ENCODE measurements at places on chromosomes 13 and 19. TPM values are rescaled to one million over a fixed set of nuclear protein-coding genes. Genes with fewer than 3 reads are reported as not detected.

DNA sequence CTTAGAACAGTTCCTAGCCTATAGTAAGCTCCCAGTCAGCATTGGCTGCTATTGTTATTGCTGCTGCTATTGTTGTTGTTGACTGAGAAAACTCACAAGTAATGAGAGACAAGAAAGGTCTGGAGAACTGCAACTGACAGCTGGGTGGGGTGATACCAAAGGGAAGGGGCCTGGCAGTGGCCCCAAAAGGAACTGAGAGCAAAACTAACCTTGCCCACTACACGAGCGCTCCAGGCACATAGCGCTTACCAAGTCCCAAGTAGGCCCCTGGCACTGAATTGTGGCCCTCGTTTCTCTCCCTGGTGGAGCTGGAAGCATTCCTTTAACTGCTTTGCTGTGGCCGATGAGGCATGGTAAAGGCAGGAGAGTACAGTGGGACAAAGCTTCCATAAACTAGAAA is 59.7 kb downstream of the KCTD12 start:
- no peaks in the 10 kb centered on the region for H3K36me3 ChIP-seq
- H3K4me1 ChIP-seq, result peaks cover 3% of the 10 kb centered on the region
- no peak overlapping the region for H3K4me3 ChIP-seq
- no peak for DNase-seq

DNA sequence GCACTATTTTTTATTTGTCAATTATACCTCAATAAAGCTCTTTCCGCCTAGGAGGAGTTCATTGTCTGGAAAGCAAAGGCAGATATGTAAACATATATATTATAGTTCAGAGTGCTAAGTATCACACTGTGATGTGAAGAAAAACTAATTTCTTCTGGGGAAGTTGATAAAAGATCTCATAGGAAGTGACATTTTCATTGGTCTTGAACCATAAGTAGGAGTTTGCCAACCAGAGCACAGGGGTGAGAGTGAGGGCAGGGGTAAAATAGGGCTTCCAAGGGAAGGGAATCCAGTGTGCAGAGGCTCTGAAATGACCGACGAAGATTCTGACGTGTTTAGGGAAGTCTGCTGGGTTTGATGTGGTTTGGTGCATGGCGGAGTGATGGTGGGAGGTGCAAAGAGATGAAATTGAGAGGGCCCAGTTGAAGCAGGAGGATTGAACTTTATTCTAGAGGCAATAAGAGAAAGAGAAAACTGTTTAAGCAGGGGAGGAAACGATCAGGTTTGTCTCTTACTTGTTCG is 780 bp upstream of the GTF2F2 start:
- H3K36me3 ChIP-seq, result peaks cover 2% of the 10 kb centered on the region
- H3K4me1 ChIP-seq, result peaks cover 7% of the 10 kb centered on the region
- no peak overlapping the region for H3K27ac ChIP-seq
- no peak overlapping the region for H3K4me3 ChIP-seq
- no peaks in the 10 kb centered on the region for H3K27me3 ChIP-seq

DNA sequence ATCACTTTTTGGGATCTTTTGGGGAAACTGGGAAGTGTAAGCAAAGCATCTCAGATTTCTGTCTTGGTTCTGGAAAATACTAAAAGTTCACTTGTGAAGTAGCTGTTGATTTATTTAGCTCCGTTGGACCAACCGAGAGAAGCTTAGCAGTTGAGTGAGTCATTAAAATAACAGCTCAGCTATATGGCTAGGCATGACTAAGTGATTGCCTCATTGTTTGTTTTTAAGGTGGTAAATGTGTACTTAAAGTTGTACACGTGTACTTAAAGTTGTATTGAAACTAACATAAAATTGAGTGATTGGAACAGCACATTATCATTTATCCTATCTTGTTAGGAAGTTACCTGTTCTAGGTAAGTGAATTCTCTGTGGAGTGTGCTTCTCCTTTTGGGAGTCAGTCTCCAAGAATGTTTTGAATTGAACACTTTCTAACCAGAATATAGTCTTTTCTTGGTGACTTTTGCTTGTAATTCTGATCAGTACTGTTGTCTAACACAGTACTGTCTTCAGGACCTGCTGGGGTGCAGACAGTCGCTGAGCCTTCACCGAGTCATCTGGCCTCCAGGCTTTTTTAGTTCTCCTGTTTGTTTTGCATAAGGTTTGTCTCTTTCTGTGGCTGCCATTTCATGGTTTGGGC is 2.9 kb upstream of the DCUN1D2 start:
- no peaks in the 10 kb centered on the region for H3K27me3 ChIP-seq
- peaks cover 20% of the 10 kb centered on the region for H3K36me3 ChIP-seq
- H3K4me1 ChIP-seq, result peaks cover 57% of the 10 kb centered on the region

The UHRF1 gene
- 154 TPM for total RNA-seq

DNA sequence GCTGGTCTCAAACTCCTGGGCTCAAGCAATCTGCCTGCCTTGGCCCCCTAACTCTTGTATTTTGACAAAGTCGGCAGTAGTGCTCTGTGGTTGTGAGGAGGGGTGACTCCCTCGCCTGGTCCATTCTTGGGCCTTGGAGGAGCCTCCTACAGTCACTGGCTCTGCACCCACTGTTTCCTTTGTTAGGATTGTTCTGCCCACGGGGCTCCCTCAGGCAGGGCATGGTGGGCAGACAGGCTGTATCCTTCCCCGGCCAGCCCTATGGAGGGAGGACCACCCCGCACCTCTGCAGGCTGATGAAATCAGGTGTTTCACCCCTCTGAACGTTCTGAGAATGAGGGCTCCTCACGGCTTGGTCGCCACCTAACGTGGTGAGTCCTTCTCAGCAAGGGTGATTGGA is 9.2 kb downstream of the FCAR start:
- no peaks in the 10 kb centered on the region for H3K36me3 ChIP-seq
- DNase-seq, result no peak
- H3K27ac ChIP-seq, result peak overlapping the region; percentile 88
- no peak overlapping the region for H3K4me3 ChIP-seq

The ZNF556 gene
- total RNA-seq, result not detected

Data from activated CD8-positive, alpha-beta memory T cell treated with anti-CD3 and anti-CD28 coated beads, Interleukin-2, amount 10 ng/mL, durations not matched to agents 7 days and 5 days (primary cell).